Activated naive CD8-positive, alpha-beta T cell treated with anti-CD3 and anti-CD28 coated beads for 36 hours (primary cell): ENCODE measurements at places on chromosomes 3 and 15.
A peak's percentile ranks its signal among the peaks of the same experiment; 100 is the strongest.

DNA sequence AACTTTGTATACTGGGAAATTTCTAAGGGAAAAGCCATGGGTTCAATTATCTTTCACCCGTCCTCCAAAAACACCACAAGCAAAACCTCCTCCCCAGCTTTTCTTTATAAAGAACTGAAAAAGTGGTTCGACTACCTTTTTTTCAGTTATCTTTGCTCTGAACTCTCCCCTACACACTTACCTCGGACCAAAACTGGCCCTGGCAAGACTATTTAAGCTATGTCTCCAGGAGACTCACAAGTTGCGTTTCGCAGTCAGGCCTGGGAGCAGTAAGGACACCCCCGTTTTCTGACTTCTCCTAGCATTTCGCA is 645 bp downstream of the COPS2 start:
- DNase-seq, result no peak

DNA sequence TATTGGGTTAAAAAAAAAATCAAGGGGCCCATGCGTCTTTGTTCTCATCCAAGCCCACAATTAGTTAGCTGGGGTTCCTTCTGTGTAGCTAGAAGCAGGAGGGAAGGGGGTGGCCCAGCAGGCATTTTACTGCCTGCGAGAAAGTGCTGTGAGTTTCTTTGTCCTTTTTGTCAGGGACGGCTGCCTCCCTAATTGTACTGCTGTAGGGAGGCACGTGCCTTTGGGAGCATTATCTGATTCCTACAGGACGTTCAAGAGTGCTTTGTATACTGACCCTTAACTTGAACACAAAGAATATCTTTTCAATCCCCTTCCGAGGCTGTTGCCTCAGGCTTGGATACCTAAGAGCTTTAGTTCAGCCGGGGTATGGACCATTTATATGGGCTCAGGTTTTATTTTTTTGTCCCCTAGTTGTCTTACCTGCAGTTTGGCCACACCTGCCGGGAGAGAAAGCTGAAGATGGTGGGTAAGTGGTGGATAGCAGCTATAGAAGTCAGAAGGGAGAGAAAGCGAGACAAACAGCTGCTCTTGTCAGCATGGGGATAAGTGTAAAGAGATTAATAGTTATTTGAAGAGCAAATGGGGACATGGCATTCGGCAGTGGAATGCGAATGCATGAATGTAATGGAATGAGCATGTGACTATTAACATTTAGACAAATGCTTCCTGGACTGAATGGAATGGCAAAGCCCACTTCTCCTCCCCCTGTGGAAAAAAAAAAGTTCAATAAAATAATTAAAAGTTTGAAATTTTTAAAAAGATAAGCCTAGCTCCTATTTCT is 175.2 kb downstream of the TP63 start:
- DNase-seq, result no peak

DNA sequence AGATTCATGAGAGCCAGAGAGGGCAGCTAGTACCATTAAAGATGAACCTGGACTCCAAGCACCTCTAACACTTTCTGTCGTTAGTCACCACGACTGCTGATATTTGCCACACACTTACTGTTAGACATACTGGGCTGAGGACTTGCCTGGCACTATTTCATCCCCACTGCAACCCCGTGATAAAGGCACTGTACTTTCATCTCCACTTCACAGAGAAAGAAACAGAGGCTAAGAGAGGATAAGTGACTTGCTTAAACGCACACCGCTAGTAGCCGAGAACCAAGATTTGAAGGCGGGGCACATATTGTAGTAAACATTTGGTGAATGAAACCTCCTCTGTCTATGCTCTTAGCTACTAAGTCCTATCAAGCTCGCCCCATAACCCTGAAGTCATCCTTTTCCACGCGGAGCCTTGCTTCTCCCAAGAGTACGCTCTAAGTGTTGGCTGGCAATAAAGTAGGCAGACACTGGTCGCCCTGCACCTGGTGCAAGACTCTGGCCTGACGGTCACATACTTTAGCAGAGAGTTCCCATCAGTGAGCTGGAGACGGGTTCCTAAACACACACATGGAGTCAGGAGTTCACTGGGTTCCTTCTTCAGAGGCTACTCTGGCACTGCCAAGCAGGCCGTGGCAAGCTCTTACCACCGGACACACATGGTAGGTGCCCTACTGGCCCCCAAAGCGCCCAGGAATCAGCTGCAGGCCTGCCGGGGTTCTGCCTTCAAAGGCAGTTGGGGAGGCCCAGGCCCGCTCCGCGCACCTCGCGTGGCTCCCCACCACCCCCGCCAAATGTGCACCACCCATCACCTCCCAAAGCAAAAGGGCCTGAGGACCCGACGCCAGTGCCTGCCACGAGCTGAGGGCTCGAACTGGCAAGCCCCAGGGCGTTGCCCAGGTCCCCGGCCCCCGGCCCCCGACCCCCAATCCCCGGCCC is 951 bp downstream of the POMGNT2 start:
- peak; percentile 48 for DNase-seq

DNA sequence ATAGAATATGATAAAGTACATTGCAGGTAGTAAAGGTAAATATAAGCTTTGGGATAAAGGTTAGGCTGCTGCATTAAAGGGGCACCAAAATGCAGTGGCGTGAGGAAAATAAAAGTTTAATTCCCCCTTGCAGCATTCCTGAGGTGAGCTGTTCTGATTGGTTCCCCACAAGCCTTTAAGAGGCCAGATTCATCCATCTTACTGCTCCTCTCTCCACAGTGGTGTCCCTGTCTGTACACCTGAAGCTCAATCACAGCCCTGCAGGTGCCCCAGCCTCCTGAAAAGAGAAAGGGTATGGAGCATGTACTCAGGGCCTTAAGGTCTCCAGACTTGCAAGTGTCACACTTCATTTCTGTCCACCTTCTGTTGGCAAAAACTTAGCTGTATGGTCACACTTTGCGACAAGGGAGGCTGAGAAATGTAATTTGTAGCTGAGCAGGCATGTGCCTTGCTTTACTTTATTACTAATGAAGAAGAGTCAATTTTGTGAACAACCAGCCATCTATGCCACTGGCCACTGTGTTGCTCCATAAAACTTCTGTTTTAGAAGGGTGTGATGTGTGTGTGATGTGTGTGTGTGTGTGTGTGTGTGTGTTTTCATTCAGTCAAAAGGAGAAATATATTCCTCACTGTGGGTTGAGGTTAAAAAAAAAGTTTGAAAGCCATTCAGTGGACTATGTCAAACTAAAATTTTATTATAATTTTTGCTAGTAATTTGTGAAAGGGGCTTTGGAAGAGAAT is 12.8 kb downstream of the LACTB start:
- no peak for DNase-seq

- DNase-seq, result no peak
These were observed 29.2 kb downstream of the PDHB start for GRCh38 chr3:58404396-58404795.

GRCh38 chr3:14471016-14471415 is 68.6 kb downstream of the SLC6A6 start:
- DNase-seq, result no peak

- no peak for DNase-seq
These were observed 558.8 kb upstream of the ADAMTS9 start for GRCh38 chr3:65246561-65246960.

- DNase-seq, result no peak
These were observed 38.4 kb upstream of the TERB2 start for GRCh38 chr15:44918136-44918535.

- no peak for DNase-seq
These were observed 169.5 kb upstream of the UMPS start for GRCh38 chr3:124560666-124561215.

GRCh38 chr3:123807820-123808219 is 76.3 kb downstream of the MYLK start:
- no peak for DNase-seq

DNA sequence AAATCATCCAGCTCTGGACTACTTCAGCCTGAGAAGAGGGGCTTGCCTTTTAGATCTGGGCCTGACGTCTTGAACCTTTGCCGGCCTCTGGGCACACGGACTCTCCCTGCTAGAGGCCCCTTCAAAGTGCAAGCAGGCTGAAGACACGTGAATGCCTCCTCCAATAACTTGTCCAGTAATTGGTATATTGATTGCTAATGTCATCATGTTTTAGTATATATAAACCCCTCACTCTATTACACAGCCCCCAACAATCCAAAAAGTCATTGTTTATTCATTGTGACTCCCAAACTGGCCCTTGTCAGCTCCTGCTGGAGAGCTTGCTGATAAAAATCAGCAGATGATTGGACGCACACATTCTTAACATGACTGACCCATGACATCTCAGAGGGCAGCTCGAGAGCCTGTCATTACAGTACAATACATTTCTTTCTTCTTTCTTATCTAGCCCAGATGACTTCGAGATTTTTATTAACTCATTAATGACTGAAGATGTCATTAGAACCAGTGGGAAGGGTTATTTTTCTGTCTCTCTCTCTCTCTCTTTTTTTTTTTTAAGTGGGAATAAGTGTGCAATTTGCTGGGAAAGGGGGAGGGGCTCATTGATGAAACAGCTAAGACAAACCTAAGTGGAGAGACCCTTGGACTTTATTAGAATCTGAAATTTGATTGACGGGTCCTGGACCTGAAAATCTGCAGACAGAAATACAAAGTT is 65.5 kb upstream of the NR2F2 start:
- DNase-seq, result no peak

DNA sequence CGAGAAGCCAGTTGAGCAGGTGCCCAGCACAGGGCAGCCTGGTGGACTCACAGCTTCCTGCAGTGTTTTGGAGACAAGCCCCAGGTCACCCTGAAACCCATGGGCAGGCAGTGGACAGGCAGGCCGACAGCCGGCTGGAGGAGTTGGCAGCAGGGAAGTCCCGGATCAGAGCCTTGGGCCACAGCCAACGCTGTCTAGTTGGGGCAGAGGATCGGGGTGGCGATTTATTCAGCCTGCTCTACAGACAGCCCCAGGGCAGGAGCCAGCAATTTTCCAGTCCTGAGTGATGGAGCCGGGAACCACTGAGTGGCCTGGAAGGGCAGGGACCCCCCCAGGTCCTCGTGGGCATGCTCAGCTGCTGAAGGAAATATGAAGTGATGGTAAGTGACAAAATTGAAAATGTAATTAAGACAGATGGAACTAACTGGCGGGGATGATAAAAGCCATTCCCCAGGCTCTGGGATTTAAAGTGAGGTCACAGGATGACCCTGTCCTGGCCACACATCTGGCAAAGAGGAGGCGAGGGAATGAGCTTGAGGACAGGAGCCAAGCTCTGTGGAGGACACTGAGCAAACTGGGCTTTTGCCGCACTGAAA is 34.4 kb upstream of the TBC1D21 start:
- DNase-seq, result no peak

DNA sequence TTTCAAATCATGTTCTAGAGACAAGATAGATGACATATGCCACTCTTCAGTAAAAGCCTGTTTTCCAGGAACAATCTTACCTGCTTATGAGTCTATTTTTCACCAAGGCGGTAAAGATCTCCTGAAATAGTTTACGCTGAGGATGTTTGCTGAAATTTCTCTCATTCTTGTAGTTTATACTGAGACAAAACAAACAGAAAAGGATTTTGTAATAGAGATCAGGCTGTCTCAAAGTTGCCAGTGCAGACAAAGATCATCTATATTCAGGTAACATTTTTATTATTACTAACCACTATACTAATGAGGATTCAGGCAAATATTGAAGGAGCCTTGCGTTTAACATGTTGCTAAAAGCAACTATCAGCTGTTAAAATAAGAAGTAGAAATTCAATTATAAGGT is 25.0 kb downstream of the NEK10 start:
- no peak for DNase-seq

DNA sequence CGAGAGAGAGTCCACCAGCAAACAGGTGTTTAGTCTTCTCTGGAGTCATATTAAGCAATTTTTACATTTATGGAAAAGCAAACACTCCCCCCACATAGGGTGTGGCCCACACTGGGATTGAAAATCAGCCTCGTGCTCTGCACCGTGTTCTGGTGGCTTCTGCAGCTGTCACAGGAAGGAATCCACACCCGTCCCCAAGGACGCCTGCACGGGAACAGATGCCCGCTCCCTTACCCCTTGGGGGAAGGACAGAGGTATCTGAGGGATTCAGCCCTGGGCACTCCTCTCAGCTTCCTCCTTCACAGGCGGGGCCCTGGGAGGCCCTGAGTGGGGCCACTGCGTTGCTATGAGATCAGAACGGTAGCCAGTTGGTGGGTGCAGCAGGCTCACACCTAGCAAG is 27.8 kb downstream of the LIPC start:
- no peak for DNase-seq

- no peak for DNase-seq
These were observed 111.7 kb upstream of the OSTN start for GRCh38 chr3:191087391-191087790.

- DNase-seq, result no peak
These were observed 20.2 kb upstream of the CPNE9 start for GRCh38 chr3:9683426-9683825.

GRCh38 chr3:13189639-13190377 is 116.6 kb upstream of the IQSEC1 start:
- DNase-seq, result peak; percentile 8

DNA sequence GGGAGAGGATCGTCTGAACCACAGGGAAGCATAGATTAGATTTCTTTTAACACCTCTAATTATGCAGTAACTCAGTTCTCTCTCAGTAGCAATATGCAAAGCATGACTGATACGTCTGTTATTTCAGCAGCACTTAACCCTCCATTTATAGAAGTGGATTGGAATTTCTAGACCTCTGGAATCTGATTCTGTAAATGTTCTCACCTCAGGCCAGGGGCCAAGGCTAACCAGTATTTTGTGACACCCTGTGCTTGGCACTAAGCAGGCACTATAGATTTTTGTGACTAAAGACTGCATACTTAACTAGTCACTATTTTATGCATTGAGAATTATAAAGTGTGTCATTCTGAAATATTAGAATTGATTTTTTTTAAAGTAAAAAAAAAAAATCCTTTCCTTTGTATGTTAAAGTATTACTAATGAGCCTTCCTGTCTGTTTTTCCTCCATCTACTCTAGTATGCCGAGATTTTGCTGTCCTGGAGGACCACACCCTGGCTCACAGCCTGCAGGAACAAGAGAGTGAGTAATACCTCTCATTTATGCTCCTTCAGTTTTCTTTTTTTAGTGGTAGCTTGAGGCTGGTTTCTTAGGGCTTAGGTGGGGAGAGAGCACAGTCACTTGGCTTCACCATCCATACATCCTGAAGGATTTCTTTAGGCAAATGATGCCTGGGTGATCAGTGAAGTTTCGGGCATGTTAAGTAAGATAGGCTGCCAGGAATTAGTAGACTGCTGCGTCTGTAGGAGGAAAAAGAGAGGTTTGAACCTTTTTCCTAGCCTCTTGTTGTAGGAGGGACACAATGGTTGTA is 26.5 kb upstream of the UTS2B start:
- no peak for DNase-seq

DNA sequence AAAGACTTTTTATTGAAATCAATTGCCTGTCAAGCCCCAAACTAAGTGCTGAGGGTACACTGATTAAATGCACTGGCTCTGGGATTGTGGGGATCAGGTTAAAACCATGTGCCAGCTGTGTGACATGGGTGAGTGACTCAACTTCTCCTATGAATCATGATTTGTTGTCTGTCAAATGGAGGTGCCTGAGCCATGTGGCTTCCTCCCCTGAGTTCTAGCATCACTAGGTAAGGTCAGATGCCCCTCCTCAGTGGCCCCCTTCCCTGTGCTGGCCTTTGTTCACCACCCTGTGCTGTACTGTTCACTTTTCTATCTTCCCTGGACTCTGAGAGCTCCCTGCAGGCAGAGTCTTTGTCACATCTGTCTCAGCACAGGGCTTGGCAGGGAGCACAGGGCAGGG is 43.6 kb upstream of the ATP2B2 start:
- peak; percentile 23 for DNase-seq

GRCh38 chr3:118970819-118971218 is 63.8 kb downstream of the IGSF11 start:
- DNase-seq, result no peak

GRCh38 chr3:23835802-23836201 is 30.0 kb downstream of the UBE2E1 start:
- DNase-seq, result no peak

GRCh38 chr15:67547836-67548235 is 5.3 kb downstream of the MAP2K5 start:
- no peak for DNase-seq

GRCh38 chr3:58666683-58667082 is at the start of gene FAM3D:
FAM3D (minus strand) TSS chr3:58666774; CDS start chr3:58655563, 11,211 bp downstream.
- no peak for DNase-seq
